SHP77 (cell line): ENCODE measurements at places on chromosomes 16 and 17.

DNA sequence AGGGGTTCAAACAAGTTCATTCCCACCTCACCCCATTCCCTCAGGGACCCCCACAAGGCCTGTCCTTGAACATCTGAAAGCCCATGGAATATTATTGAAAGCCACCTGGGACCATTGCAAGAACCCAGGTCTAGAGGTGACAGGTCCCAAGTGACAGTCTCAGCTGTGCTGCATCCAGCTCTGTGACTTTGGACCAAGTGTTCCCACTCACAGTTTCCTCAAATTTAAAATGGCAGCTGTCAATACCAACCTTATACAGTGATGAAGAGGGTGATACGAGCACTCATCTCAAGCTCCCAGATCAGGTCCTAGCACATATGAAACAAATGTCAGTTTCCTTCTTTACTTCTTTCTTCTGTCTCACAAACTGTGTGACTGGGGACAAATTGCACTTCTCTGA, 9.1 kb downstream of the ERAL1 start:
- no peak for DNase-seq

GRCh38 chr17:9299695-9300094, 275.9 kb downstream of the STX8 start:
- DNase-seq = no peak

DNA sequence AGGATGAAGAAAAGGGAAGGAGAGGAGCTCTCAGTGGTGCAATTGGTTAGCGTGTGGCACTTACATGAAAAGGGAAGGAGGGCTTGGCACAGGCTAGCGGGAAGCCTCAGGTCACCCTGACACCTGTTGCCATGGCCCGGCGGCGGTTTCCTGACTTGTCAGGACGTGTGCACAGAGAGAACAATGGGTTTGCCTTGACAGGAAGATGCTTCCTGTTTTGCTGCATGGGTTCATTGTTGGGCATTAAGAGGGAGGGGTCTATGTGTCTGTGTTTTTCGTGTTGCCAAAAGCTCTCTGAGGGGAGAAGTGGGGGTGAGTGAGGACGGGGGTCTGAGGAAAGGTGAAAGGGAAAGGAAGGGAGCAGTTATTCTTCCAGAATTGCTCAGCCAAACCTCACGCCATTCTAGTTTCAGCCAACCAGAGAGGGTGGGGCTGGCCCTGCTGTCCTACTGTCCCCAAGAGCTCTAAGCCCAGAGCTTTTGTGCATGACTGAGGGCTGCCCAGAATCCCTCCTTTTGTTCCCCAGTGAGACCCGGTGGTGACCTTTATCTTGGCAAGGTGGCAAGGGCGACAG, 17.1 kb upstream of the CCR7 start:
- DNase-seq = peak; percentile 60

GRCh38 chr17:8935191-8935590, 30.3 kb downstream of the PIK3R5 start:
- DNase-seq = no peak

DNA sequence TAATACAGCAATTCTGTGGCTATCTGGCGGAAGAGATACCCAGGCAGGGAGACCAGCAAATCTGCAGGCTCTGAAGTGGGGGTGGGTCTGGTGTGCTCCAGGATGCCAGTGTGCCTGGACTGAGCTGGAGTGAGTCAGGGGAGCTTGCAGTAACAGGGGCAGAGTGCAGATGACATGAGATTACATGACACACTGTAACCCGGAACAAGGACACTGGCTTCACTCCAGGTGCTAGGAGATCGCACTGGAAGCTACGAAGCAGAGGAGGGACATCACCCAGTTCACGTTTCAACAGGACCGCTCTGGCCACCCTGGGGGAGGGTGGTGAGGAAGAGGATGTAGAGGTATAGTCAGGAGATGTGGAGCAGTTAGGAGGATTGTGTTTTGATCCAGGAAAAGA, 475.6 kb downstream of the CDH13 start:
- DNase-seq = no peak

DNA sequence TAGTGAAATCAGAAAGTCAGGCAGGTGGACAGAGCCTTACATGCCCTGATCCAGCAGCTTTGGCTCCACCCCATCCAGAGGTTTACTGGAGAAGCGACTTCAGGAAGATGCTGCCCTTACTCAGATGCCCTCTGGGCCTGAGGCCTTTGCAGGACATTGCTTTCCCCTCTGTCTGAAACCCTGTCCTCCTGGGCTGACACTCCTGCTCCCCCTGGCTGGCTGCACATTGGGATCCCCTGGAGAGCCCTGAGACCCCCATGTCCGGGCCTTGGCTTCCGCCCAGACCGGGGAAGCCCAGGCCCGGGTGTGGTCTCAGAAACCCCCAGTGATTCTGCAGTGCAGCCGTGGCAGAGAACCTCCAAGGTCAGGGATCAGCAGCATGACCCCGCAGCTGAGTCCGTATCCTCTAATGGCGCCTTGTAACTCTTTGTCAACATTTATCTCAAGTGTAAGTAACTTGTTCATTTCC, 36.6 kb downstream of the BCO1 start:
- DNase-seq = no peak

DNA sequence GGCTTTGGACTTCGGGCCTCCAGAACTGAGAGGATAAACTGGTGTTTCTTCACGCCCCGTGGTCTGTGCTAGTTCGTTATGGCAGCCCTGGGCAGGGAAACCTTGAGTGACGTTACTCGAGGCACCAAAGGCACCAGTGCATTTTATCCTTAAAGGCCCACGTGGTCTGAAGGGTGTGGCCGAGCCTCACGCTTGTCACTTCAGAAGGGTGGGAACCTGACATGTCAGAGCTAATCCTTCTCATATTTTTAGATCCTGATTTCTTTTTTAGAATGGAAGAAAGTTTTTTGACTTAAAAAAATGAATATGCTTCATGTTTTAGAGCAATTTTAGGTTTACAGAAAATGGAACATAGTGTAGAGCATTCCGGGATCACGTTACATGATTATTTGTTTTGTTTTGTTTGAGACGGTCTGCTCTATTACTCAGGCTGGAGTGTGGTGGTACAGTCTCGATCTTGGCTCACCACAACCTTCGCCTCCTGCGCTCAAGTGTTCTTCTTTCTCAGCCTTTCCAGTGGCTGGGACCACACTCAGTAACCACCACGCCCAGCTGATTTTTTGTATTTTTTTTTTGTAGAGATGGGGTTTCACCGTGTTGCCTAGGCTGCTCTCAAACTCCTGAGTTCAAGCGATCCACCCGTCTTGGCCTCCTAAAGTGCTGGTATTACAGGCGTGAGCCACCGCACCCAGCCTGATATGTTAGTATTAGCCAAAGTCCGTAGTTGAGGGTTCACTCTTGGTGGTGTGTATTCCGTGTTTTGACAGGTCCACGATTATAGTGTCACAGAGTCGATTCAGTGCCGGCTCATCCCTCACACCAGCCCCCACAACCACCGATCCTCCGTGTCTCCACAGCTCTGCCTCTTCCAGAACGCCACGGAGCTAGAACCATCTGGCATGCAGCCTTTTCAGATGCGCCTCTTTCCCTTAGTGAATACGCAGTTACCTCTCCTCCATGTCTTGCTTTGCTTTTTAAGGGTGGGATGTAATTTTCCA, 47.9 kb downstream of the RAB11FIP3 start:
- DNase-seq = no peak

DNA sequence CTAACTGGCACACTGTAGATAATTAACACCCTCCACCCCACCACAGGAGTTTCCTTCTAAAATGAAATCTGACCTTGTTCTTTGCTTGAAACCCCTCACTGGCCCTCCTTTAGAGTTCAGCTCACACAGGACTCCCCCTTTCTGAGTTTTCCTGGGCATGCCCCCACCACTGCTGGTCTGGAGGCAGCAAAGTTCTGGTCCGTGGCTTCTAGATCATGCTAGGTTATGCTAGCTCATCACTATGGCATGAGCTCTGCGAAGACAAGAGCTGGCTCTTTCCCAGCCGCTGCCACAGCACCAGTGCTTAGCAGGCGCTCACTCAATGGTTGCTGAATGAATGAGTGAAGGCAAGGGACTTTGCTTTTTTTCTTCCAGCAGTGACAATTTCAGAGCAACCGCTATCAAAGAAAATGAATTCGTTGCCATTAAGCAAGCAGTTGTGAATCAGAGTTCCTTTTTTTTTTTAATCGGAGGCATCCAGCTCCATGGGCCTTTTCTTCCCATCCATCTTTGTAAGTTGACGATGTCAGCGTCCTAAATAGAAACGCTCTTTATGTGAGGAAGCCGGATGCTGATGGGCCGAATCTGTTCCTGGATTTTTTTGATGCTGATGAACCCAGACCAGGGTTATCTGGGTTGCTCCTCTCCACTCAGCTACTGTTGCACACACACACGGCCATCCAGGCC, 80.8 kb upstream of the NOL11 start:
- no peak for DNase-seq

- peak; percentile 41 for DNase-seq
These were observed 33.2 kb upstream of the PLCG2 start for GRCh38 chr16:81745704-81746558.

- no peak for DNase-seq
These were observed 2.9 kb downstream of the SLC39A11 start for GRCh38 chr17:73089322-73090317.

DNA sequence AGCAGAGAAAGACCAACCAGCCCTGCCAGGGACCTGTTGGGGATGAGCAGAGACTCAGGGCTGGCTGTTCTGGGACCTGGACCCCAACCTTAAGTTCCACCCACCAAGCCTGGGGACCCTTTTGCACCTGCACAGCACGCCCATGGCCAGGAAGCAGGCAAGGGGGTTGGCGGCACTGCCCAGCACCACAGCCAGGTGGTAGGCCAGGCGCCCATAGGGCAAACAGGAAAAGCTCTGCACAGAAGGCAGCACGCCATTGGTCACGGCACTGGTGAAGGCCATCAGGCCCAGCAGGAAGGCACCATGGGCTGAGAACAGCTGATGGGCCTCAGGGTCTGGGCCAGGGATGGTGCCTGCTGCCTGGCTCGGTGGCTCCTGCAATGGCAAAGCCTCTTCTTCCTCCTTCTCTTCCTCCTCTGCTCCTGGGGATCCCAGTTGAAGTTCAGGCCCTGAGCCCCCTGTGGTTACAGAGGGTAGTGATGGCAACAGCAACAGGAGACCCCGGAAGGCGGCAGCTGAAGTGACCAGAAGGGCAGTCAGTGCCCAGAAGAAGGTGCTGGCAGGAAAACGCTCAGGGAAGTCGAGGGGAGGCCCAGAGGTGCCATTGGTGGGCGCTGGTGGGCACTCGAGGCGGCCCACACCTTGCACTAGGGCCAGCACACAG, 1.7 kb downstream of the SLC52A1 start:
- DNase-seq = no peak

DNA sequence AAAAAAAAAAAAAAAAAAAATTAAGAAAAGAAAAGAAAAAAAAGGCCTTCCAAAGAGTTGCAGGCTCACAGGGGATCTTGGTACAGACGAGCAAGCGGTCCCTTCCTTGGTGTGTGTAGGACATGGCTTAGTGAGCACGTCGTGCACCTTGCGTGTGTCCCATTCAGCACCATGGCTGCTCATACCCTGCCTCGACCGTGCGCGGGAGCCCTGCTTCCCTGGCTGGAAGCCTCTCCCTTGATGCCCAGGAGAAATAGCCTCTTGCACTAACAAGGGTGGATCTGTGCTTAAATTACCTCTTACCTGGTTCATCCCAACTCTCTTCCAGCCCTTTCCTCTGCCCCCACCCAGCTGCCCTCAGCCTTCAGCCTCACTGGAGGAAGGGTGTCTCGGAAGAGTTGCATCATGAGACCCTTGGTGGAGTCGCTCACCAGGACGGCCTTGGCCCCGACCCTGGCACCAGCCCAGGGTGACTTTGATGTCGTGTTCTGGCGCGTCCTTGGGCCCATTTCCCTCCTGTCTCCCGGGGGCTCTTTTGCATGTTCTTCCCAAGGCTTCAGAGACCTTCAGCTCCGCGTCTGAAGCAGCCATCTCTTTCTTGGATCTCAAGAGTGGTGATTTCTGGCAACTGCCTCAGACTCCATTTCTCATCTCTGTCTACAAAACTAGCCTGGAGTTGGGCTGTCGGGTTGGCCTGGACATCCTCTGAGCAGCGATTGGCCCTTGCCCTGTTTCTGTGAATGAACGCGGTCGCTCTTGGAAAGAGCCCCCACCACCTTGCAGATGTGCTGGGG, 127.2 kb downstream of the CMIP start:
- no peak for DNase-seq

- no peak for DNase-seq
These were observed 2.1 kb downstream of the CPD start for GRCh38 chr17:30380643-30381339.

- DNase-seq = no peak
These were observed 4.8 kb downstream of the CIAO3 start for GRCh38 chr16:735982-736453.

- DNase-seq = no peak
These were observed 263.2 kb downstream of the WWOX start for GRCh38 chr16:78362524-78363135.

DNA sequence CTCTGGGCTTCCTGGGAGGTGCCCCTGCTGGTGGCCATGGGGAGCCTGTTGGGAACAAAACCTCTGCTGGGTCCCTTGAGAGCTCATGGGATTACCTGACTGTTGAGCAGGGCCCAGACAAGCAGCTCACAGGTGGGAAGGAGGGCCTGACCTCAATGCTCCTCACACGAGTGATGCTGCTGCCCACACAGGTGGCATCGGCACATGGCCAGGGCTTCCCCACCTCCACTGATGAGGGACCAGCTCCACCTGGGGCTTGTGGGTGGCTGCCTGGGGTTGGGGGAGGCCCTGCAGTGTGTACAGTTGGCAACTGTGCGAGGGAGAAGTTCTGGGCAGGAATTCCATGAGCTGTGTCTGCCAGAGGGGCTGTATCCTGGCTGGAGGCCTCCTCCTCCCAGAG, 87.8 kb upstream of the NLRP1 start:
- no peak for DNase-seq

- DNase-seq = no peak
These were observed 1084.4 kb upstream of the RBFOX1 start for GRCh38 chr16:6248199-6248598.

GRCh38 chr16:74936902-74937560, 47.9 kb downstream of the WDR59 start:
- DNase-seq = no peak

DNA sequence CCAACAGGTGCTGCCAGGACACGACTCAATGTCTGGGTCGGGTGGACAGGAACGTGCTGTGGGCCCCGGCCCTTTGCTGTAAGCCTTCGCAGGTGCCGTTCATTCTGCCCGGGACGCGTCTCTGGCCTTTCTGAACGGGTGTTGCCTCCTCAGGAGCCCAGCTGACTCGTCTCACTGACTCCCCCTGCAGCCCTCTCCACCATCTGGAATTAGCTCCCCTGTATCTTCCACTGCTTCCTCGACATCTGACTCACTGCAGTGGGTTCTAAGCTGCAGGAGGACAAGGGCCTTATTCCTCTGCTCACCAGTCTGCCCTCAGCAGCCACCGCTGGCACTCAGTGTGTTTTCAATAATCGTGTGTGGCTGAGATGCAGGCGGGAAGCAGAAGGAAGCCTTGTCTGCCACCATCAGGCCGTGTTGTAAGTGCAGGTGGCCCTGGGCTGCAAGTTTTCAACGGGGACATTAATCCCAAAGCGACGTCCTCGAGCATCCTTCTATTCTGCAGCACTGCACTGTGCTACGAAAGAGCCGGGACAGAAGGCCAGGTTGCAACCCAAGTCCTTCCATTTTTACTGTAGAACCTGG, 256.2 kb downstream of the FOXL1 start:
- DNase-seq = no peak

DNA sequence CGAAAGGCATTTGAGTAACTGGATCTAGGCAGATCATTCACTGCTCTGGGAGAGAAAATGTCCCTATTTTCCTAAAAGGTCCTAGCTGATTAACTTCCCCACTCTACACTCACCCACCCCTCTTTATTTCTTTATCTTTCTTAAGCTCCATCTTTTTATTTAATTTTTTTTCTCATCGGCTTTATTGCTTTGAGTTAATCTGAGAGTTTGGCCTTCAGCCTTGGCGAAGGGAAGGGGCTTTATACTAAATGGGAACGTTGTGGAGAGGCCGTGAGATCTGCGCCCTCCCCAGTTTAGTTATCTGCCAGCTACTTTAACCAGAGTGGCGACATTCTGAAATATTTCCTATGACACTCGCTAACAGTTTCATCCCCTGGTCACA, 882 bp upstream of the TOX3 start:
- no peak for DNase-seq
